ENCODE measurements at places on chromosomes 7 and 10. TPM values are rescaled to one million over a fixed set of nuclear protein-coding genes. Genes with fewer than 3 reads are reported as not detected.

- no peak for DNase-seq
Measured at GRCh38 chr10:17244700-17245365, 16.8 kb downstream of the VIM start.

- DNase-seq, result no peak
Measured at GRCh38 chr10:102721954-102722353, 7.5 kb downstream of the SFXN2 start.

GRCh38 chr7:151676759-151677158 is 157.1 kb upstream of the RHEB start:
- DNase-seq, result peak; percentile 36

DNA sequence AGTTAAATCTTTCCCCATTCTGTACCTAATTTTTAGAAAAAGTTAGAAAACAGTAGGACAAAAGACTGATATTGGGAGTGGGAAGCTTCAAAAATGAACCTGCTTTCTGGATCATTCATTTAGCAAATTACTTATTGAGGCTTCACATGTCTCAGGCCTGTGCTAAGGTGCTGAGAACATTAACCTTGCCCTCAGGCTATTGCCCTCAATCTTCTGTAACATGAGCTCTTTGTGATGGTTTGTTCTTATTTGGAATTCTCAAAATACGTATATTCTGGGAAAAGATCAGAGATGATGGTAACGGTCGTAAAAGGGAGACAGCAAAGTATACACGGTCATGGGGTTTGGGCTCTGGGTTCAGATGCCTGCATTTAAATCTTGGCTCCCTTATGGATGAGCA is 39.5 kb upstream of the PRKG1 start:
- no peak for DNase-seq

GRCh38 chr7:155867734-155868400 is 55.6 kb upstream of the SHH start:
- no peak for DNase-seq

DNA sequence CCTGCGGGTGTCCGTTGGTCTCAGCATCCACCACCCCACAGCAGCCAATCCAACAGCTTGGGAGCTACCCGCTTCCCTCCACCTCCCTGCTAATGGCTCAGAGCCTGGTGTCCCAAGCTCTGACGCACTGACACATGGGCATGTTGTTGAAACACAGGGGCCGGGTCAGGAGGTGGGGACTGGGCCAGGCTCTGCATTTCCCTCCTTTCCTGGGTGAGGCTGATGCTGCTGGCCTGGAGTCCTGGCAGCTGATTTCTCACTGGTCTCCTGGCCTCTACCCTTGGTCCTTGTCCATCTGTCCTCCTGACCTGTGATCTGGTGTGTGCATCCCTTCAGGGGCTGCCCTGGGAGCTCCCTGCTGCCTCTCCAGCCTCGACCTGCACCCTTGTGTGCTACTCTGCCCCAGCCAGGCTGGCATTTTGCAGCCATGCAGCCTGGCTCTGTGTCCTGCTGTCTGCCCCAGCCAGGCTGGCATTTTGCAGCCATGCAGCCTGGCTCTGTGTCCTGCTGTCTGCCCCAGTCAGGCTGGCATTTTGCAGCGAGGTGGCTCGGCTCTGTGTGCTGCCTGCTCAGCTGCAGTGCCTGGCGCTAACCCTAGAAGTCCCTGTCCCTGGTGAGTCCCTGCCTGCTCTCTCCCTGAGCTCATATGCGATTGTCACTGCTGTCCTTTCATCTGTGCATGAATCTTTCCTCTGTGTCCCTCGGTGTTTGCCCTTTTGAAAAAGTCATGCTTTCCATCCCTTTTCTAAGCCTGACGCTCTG is 14.0 kb downstream of the AMZ1 start:
- no peak for DNase-seq

Gene NEUROD6
- not detected for total RNA-seq

Gene FRMPD2
- 1.9 TPM for total RNA-seq

Gene ANLN
- 207 TPM for total RNA-seq
